ENCODE measurements at places on chromosomes 2 and 18.
A peak's percentile ranks its signal among the peaks of the same experiment; 100 is the strongest.

GRCh38 chr2:203804070-203804469 is 63.5 kb upstream of the CTLA4 start:
- DNase-seq: peak; percentile 31

- DNase-seq: no peak
These were observed 7.0 kb downstream of the CNDP2 start for GRCh38 chr18:74503137-74503536.

GRCh38 chr2:131043199-131044074 is 49.8 kb downstream of the FAM168B start:
- no peak for DNase-seq

DNA sequence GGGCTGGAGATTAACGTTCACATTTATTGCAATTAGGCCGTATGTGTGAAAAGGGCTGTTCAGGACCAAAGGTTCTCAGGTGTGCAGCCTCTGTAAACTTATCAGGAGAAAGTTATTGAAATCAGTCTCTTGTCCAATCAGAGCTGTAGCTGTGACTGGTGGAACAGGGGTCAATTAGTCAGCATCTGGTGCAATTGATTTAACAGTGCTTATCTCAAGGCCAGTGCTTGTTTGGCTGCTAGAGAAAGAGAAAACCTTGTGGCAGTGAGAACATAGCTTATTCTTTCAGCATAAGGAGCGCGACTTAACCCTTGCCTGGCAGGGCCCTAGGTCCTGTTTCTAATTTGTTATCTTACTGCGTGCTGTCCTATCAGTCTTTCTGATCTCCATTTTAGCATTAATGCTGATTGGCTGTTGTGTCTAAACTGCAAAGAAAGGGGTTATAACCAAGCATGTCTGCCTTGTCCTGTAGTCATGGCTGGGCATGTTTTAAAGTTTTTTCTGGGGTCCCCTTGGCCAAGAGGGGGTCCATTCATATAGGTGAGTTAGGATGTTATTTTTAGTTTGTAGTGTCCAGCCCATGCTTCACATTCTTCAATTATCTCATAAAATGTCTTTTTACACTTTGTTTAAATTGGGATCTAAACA is 66.4 kb downstream of the CYB5A start:
- no peak for DNase-seq

DNA sequence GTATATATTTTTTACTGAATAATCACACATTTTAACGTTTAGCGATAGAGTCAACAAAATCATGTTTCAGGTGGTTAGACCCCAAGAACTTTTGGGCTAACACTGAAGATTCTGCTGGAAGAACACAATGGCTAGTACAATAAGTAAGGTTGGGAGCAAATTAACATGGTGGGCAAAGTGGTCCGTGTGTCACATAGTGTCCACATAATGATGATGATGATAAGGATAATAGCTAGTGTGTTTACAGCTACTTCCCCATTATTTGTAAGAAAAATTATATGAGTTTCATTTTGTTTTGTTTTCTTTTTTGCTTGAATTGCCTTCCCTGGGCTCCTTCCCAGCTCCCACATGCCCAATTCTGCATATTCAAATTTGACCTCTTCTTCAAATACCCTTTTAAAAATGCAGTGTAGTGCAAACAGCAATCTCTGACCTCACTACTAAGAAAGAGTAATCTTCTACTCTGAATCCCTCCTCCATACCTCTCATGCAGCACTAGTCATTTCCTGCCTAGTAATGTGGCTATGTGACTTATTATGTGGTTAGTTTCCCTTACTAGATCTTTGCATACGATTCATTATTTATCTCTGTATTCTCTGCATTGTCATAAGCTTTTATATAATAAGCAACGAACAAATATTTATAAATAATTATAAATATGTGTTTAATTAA is 16.9 kb upstream of the VPS54 start:
- no peak for DNase-seq

DNA sequence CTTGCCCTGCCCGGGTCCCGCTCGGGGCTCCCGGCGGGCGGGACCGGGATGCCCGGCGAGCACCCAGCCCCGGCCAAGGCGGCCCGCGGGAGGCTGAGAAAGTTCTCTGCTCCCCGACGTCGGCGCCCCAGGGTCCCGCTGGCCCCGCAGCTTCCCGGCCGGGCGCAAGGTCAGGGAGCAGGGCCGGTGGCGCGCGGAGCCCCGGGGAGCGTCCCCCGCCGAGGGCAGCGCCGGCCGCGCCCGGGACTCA is 331 bp downstream of the SERPINE2 start:
- no peak for DNase-seq

DNA sequence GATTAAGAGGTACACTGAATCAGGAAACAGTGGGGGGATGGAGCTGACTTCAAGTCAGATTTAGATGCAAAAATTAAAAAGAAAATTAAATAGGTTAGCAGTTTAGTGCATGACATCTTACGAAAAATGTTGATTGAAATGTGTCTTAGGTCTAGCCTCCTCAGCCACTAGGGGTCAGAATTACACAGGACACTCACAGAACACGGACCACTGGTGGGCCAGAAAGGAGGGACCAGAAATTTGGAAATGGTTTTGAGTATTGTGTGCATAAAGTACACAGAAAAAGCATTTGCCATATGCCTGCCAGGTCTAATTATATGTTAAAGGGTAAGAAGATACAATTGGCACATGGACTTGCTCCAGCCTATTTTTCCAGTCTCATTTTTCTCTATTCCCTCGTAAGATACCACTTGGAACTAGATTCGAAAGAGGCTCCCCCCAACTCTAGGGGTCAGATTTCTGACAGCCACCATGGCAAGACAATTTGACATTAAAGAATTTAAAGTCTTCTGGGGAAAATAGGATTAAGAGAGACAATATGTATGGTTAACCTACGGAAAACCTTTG is 550.2 kb upstream of the SETBP1 start:
- no peak for DNase-seq
